Aorta (tissue), 5 donors: ENCODE measurements at places on chromosomes 12 and 14. TPM values are rescaled to one million over a fixed set of nuclear protein-coding genes. Genes with fewer than 3 reads are reported as not detected.

The TMEM233 gene
- total RNA-seq, result 1.0 TPM

The NTS gene
- total RNA-seq, result not detected

The RHOJ gene
- 31.3 TPM for total RNA-seq

The ARHGAP9 gene
- total RNA-seq, result 16.2 TPM

- H3K36me3 ChIP-seq, result no peaks in the 10 kb centered on the region
- DNase-seq, result no peak
- H3K27me3 ChIP-seq, result no peaks in the 10 kb centered on the region
Measured at GRCh38 chr14:102055181-102055901, 31.5 kb downstream of the HSP90AA1 start.
